Activated T-cell treated with anti-CD3 and anti-CD28 coated beads for 24 hours (primary cell): ENCODE measurements at places on chromosomes 2 and 18.

- DNase-seq: no peak
These were observed 244.1 kb downstream of the ICOS start for GRCh38 chr2:204180649-204181048.

DNA sequence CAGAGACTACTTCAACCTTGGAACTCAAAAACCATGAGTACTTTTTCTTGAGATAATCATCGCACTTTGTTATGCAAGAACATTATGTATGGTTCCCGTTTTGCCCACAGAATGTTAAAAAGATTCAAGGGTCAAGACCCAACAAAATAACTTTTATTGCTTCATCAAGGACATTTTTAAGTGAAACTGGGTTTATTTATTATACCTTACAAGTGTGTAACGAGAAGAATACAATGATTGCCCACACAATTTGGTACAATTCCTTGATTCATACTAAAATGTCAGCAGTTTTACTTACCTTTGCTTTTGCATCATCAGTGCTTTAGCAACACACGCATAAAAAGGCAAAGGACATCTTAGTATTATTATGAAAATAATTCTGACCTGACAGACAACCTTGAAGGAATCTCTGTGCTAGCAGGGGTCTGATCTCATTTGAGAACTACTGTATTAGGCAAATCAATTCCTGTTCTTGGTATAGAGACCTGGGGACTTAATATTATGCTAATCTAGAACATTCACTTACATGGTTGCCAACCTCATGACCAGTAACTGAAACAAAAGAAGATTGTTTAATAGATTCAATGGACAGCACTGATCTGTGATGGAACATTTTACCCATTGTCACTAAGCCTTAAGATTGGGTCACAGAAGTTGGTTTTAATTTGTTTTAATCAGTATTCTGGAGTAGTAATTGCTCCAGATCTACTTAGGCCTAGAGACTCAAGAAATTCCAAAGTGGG lies 16.2 kb downstream of the CCDC88A start:
- DNase-seq: no peak

GRCh38 chr2:203681978-203682377 lies 24.5 kb upstream of the CD28 start:
- DNase-seq: no peak

DNA sequence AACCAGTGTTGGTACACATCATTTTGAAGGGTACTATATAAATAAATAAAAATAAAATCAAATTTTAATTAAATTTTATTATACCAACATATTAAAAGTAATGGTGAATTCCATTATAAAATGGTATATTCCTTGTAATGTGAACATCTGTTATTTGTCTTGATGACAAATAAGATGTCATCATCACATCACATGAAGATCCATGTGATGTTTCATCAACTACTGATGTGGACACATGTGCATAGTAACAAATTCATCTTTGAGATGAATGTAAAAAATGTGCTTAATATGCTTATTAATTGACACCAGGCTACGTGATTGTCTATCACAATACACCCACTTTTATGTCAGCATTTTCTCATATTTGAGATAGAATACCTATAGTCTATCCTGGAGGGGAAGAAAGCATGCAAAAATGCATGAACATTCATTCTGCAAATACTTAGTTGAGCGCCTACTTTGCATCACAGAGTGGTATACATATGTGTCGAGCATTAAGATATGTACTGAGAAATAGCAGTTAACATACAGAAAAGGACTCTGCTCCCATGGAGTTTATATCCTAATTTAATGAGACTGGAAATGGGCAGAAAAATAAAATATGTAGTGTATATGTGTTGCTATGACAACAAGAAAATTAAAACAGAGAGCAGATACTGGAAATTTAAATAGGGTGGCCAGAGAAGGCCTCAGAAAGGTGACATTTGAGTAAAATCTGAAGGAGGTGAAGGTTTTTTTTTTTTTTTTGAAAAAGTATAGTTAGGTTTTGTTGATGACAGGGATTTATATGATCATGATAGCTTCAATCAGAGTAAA lies 281.1 kb downstream of the ARHGAP15 start:
- DNase-seq: no peak

GRCh38 chr2:118836411-118836930 lies 11.0 kb downstream of the EN1 start:
- DNase-seq: no peak

DNA sequence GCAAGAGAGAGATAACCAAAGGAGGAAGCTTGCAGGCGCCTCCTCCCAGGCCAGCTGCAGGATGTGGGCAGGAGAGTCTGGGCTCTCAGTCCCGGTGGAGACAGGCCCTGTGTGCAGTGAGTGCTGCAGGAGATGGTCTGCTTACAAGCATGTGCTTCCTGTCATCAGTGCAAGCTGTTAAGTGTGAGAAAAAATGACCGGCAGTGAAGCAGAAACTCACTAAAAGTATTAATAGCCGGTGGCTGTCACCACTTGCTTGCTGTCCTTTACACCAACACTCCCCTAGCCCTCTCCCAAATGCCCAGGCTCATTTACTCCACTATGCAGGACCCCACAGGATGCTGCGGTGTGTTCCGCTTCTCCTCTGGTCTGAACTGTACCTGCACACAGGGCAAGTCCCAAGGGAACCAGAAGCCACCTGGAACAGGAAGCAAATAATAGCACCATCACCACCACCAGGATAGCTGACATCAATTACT lies 435.6 kb upstream of the HS6ST1 start:
- DNase-seq: no peak

DNA sequence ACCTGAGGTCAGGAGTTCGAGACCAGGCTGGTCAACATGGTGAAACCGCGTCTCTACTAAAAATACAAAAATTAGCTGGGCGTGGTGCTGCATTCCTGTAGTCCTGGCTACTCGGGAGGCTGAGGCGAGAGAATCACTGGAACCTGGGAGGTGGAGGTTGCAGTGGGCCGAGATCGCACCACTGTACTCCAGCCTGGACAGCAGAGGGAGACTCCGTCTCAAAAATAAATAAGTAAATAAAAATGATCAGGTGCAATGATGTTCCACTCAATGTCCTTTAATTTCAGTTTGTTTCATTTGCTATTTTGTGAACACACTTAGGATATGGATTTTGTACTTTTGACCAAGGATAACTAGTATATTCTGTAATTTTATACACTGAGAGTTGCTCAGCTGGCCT lies 9.3 kb downstream of the HADHA start:
- DNase-seq: no peak

- DNase-seq: no peak
These were observed 679 bp upstream of the WDR75 start for GRCh38 chr2:189440644-189440946.

GRCh38 chr2:44429034-44429433 lies 67.3 kb downstream of the CAMKMT start:
- no peak for DNase-seq

DNA sequence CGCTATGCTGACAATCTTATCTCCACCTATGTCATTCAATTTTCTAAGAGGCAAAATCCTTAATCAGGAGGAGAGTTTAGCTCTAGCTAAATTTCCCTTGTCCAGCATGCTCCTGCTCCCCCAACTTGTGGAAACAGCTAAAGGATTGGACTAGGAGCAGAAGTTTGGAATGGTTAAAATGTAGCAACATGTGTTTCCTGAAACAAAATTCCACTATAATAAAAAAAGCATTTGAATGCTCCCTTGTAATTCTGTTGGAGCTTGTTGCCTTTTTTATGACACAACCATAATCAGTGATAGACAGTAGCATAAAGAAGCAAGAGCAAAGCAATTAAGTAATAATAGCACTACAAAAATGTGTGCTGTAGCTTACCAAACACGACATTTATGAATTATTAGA lies 6.9 kb downstream of the ACTR3 start:
- DNase-seq: no peak

GRCh38 chr2:84283506-84283905 lies 175.6 kb downstream of the SUCLG1 start:
- DNase-seq: no peak
